ENCODE measurements at places on chromosomes 3 and 15.

GRCh38 chr3:46632792-46633191, 20.5 kb downstream of the FAM240A start:
- DNase-seq: no peak

DNA sequence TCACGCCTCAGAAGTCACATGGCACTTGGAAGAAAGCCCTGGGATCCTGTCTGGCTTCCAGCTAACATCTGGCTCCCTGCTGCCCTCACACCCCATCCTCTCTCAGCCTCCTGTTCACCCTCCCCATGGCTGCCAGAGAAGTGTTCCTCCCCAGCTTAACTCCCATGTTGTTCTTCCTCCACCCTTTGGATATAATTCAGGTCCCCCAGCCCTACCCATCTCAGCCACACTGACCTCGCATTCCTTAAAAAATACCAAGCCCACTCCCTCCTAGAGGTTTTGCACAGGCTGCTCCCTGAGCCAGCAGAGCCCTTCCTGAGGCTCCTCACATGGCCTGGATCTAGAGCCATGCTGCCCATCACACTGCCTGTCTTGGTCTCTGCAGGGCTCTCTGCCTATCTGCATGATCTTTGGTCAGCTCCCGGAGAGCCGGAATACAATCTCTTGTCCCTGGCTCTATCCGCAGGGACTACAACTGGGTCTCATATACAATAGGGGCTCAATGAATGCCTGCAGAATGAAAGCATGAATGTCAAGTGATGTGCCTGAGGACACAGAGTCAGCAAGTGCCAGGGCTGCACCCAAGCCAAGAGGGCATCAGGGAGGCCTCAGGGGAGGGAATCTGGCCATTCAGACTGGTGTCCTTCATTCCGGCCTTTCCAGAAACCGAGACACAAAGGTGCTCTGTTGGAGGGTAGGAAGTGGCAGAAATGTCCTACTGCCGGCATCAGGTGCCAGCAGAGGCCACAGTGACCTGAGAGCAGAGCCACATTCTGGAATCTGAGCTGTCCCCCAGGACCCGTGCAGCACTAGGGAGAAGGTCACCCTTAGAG, 3.8 kb upstream of the TKT start:
- DNase-seq: peak; percentile 62

DNA sequence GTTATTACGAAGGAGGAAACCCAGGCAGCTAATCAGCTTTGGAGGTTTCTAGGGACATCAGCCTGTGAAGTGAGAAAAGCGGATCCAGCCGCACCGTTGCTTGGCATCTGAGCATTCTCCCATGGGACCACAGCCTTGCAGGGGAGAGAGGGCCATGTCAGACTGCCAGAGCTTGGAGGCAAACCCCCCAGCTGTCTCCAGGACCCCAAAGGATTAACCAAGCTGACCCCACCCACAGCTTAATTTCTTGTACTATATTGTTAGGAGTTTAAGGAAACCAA, 5.1 kb downstream of the IGDCC3 start:
- DNase-seq: no peak

DNA sequence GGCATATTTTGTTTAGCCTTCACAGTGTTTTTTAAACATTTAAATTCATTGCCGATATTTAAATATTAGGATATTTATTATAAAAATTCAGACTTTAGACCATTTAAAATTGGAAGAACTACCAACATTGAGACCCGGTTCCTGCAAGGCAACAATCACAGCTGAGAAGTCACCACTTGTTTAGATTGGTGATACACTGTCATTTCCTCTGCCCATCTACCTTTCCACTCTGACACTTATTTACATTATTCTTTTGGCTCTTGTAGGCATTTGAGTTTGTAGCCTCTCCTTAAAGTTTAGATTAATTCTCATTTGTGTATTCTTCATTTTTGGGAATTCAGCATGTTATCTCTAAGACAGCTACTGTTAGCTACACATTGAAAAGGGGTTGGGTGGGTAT, 10.3 kb upstream of the IL20RB start:
- no peak for DNase-seq

DNA sequence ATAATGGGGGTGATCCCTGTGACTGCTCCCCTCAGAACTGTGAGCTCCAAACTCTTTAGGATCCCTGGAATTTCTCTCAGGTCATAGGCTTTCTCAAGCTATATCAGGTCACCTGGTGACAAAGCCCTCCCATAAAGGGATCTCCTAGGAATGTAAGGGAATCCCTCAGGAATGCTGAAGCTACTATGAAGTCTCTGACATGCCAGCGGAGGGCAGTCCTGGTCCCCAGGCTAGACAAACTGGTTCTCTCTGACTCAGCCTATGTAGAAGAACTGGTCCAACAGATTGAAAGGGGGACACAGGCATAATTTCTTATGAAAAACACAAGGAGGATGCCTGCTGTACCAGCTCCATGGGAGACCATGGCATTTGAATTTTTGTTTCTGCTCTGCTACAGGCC, 6.7 kb downstream of the LPCAT4 start:
- no peak for DNase-seq
